ENCODE measurements at places on chromosomes 1 and 21. TPM values are rescaled to one million over a fixed set of nuclear protein-coding genes. Genes with fewer than 3 reads are reported as not detected.

DNA sequence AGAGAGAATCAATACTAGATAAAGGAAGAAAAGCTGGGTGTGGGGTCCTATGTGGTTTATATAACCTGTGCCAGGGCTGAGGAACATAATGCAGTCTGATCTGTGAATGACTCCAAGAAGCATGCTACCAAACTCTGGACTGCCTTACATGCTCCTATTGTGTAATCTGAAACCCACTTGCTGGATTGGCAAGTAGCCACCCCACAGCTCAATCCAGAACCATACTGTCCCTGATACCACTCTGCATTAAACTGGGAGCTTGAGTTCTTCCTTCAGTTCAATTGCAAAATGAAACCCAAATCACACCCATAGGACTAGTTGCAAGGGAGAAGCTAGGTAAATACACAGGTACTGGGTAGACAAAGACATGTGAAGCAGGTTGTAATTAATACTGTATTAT, 115.4 kb upstream of the NEGR1 start:
- no peak for DNase-seq

GRCh38 chr1:78570539-78570938, 49.7 kb upstream of the IFI44L start:
- no peak for DNase-seq

- DNase-seq, result no peak
Observed at GRCh38 chr1:10591010-10591409, 116.3 kb downstream of the PEX14 start.

Gene KCNJ6
- total RNA-seq, result not detected

- DNase-seq, result peak; percentile 30
Observed at GRCh38 chr1:30191154-30191702, 532.2 kb downstream of the MATN1 start.

DNA sequence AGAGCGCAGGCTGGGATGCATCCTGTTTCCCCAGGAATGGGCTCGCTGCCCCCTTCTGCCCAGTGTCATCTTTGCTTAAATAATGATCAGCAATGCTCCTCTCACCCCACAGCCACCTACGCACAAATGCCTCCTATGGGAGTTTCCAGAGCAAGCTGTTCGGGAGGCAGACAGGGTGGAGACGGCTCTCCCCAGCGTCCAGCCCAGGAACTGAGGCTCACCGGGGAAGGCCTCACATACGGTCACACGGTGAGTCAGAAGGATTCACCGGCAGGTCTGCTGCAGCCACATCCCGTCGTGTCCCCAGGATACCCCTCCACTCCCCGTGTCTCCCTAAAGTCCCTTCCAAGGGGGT, 40.3 kb upstream of the RUNX3 start:
- no peak for DNase-seq

GRCh38 chr1:186564582-186564981, 103.7 kb upstream of the PDC start:
- no peak for DNase-seq

All from T-cell (primary cell).